Stimulated activated naive B cell treated with anti-CD40 and anti-IgM and Interleukin-4, amounts not matched to agents 10 μg/mL and 1 μg/mL and 100 μg/mL, for 72 hours (primary cell): ENCODE measurements at places on chromosomes 7 and 10.

DNA sequence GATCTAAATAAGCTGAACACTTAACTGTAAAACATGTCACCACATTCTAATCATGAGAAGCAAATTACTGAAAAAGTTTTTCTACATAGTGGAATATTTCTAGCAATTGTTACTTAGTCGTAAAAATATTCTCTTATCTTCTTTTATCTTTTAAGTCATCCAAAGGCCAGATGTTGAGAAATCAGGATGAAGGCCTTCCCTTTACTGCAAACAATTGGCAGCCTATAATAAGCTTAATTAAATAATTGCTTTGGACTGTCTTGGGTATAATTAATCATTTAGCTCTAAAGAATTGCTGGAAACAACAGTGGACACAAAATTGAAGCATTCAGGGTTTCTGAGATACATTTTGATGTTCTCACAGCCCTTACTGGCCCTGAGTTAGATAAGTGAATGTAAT, 226.5 kb downstream of the FANK1 start:
- H3K4me3 ChIP-seq: no peak overlapping the region
- no peaks in the 10 kb centered on the region for H3K36me3 ChIP-seq
- H3K27ac ChIP-seq: no peak overlapping the region
- peaks cover 23% of the 10 kb centered on the region for H3K27me3 ChIP-seq
- H3K4me1 ChIP-seq: no peaks in the 10 kb centered on the region

DNA sequence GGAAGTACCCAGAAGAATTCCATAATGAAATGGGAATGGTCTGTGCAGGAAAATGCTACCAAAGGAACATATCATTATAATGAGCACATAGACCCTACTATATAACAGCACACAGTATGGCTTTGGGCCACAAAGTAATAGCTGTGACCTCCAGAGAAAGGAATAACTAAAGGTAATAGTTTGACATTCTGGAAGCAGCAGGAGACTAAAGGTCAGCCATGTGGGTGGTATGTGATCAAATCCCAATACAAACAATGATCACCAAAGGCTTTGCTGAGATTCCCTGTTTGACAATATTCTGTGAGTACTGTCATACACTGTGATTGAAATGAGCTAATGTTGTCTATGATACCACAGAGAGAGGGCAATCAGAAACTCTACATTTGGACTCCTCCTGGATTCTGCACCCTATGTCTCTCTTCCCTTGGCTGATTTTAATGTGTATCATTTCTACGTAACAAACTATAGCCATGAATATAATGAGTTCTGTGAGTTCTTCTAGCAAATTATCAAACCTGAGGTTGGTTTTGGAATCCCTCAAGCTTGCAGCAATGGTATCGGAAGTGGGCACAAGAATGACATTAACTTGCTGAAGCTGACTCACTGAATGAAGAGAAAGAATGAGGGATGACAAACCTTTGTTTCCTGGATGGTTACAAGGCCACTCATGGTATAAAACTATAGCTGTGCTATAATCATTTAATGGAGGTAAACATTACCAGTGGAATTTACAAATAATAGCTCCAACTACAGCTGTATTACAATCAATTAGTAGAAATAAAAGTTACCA, 99.6 kb downstream of the JMJD1C start:
- H3K27ac ChIP-seq: no peak overlapping the region
- no peak overlapping the region for H3K4me3 ChIP-seq
- peaks cover 6% of the 10 kb centered on the region for H3K4me1 ChIP-seq
- no peak for DNase-seq
- no peaks in the 10 kb centered on the region for H3K27me3 ChIP-seq

DNA sequence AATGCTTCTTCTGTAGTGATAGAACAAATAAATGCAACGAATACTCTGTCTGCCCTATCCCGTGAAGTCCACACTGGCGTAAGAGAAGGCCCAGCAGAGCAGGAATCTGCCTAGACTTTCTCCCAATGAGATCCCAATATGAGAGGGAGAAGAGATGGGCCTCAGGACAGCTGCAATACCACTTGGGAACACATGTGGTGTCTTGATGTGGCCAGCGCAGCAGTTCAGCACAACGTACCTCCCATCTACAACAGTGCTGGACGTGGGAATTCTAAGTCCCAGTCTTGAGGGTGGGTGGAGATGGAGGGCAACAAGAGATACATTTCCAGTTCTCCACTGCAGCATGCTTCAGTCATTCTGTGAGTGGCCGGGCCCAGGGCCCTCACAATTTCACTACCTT, 45.8 kb downstream of the FIGNL1 start:
- H3K27me3 ChIP-seq: no peaks in the 10 kb centered on the region
- no peak overlapping the region for H3K4me3 ChIP-seq
- peaks cover 40% of the 10 kb centered on the region for H3K36me3 ChIP-seq
- peaks cover 89% of the 10 kb centered on the region for H3K4me1 ChIP-seq

GRCh38 chr10:31136930-31137885, 105.5 kb upstream of the ZNF438 start:
- no peaks in the 10 kb centered on the region for H3K36me3 ChIP-seq
- no peak for DNase-seq
- H3K4me1 ChIP-seq: peaks cover 48% of the 10 kb centered on the region
- H3K27ac ChIP-seq: no peak overlapping the region
- H3K4me3 ChIP-seq: no peak overlapping the region

- no peak for DNase-seq
- no peaks in the 10 kb centered on the region for H3K27me3 ChIP-seq
- H3K27ac ChIP-seq: no peak overlapping the region
- H3K4me1 ChIP-seq: no peaks in the 10 kb centered on the region
These were observed 48.0 kb upstream of the DAGLB start for GRCh38 chr7:6495597-6496262.

DNA sequence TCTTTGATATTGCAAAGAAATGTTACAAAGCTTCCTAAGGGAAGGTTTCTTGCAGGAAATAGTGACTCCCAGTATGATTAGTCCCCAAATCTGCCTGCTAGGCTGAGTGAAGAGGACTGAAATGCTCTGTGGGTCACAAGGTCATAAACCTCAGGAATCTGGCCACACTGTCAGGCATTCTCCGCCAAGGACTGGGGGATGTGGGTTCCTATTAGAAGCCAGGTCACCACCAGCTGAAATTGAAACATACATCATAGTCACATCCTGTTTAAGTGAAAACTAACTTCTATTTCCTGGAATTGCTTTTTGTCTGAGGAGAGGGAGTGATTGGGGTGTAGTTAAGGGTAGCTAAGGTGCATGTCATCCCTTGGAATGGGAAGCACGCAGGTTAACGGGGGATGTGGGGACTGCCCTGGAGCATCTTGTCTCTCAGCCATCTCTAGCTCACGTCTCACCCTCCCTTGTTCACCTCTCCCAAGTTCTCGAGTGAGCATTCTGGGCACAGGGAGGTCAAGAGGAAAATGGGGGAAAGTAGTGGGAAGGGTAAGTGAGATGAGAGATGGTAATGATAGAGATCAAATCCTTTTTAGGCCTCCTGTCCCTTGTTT, 12.0 kb upstream of the GSAP start:
- H3K36me3 ChIP-seq: no peaks in the 10 kb centered on the region
- no peaks in the 10 kb centered on the region for H3K27me3 ChIP-seq
- H3K4me3 ChIP-seq: no peak overlapping the region
- peaks cover 9% of the 10 kb centered on the region for H3K4me1 ChIP-seq
- peak overlapping the region; percentile 51 for H3K27ac ChIP-seq
- DNase-seq: no peak

- H3K27me3 ChIP-seq: no peaks in the 10 kb centered on the region
- no peak overlapping the region for H3K27ac ChIP-seq
- peaks cover 26% of the 10 kb centered on the region for H3K36me3 ChIP-seq
- H3K4me3 ChIP-seq: no peak overlapping the region
- DNase-seq: no peak
These were observed 9.4 kb downstream of the ADAM8 start for GRCh38 chr10:133267293-133267692.

DNA sequence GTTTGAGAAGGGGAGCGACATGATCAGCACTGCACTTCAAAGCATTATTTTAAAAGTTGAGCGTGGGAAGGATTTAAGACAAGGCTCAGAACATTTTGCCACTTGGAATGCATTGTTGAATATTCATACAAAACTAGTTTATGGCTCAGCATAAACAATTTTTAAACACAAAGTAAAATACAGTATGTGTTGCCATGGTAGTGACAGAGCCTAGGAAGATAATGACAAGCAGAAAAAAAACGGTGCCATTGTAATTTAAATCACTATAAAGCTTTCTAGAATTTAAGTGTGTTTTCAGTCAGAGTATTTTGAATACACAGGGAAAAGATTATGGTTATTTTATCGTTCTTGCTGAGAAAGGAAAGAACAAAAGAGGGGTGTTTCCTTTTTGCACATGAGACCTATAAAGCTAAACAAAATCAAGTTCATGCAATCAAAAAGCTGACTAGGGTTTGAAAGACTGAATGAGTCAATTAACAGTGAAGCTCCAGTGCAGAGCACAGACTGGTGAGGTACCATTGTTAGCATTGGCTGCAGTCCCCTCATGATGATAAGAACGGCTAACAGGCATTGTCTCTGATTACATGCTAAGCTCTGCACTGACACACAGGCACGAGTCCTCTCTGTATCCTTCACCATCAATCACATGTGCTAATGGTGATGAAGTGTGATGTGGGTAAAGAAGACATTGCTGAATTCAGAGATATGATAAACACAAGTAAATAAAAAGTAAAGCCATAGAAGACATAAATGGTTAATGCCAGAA, 181.9 kb upstream of the VSTM2A start:
- no peaks in the 10 kb centered on the region for H3K27me3 ChIP-seq
- H3K4me3 ChIP-seq: no peak overlapping the region
- DNase-seq: no peak
- H3K4me1 ChIP-seq: no peaks in the 10 kb centered on the region
- no peak overlapping the region for H3K27ac ChIP-seq

GRCh38 chr10:91652364-91652763, 19.5 kb upstream of the PPP1R3C start:
- no peaks in the 10 kb centered on the region for H3K36me3 ChIP-seq
- no peaks in the 10 kb centered on the region for H3K4me1 ChIP-seq
- H3K27ac ChIP-seq: no peak overlapping the region

- H3K4me1 ChIP-seq: no peaks in the 10 kb centered on the region
- H3K27me3 ChIP-seq: no peaks in the 10 kb centered on the region
- DNase-seq: no peak
- no peaks in the 10 kb centered on the region for H3K36me3 ChIP-seq
These were observed 119.9 kb upstream of the DKK1 start for GRCh38 chr10:52194191-52194590.

DNA sequence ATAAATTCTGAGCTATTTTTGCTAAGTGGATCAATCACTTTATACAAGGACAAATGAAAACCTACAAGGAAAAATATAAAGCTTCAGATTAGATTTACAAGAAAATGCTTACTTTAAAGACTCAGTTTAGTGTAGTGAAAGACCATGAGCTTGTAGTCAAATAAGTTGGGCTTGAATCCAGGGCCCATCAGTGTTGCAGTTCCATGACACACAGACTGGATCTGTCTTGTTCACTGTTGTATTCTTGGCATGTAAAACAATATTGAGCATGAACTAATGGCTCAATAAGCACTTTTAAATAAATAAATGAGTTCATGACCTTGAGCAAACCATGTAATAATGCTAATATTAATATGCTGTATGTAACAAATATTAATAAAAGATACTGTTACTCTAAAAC, 164.6 kb upstream of the KCND2 start:
- H3K4me1 ChIP-seq: no peaks in the 10 kb centered on the region
- no peaks in the 10 kb centered on the region for H3K36me3 ChIP-seq
- no peak for DNase-seq
- no peaks in the 10 kb centered on the region for H3K27me3 ChIP-seq
- H3K4me3 ChIP-seq: no peak overlapping the region
- no peak overlapping the region for H3K27ac ChIP-seq

DNA sequence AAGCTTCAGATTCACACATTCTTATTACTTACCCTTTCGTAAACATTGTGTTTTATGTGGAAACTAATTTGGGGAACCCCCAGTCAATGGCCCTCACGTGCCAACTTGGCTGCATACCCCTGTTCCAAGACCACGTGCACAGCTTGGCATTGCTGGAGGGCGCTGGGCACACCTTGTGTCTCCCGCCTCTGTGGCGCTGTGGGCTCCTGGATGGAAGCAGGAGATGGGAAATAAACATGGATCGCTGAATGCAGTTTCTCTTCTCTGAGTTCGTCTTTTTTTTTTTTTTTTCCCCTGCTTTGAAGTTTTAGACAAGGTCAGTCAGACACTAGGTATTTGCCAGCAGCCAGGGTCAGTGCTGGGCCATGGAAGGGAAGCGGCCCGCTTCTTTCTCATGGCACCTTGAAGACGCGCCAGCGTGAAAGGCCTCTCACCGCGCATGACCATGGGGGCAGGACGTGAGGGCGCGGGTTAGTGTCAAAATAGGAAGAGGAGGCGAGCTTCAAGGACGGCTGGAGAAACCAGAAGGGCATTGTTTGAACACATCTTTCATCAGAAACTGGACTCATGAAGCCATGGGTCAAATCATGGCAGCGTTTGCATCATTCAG, 27.3 kb downstream of the BNIP3 start:
- H3K4me1 ChIP-seq: no peaks in the 10 kb centered on the region
- no peak for DNase-seq
- H3K4me3 ChIP-seq: no peak overlapping the region
- H3K36me3 ChIP-seq: peaks cover 83% of the 10 kb centered on the region

- no peaks in the 10 kb centered on the region for H3K36me3 ChIP-seq
- no peak overlapping the region for H3K27ac ChIP-seq
- no peaks in the 10 kb centered on the region for H3K27me3 ChIP-seq
- DNase-seq: no peak
- no peaks in the 10 kb centered on the region for H3K4me1 ChIP-seq
These were observed 5.4 kb downstream of the KIF11 start for GRCh38 chr10:92598321-92598720.

DNA sequence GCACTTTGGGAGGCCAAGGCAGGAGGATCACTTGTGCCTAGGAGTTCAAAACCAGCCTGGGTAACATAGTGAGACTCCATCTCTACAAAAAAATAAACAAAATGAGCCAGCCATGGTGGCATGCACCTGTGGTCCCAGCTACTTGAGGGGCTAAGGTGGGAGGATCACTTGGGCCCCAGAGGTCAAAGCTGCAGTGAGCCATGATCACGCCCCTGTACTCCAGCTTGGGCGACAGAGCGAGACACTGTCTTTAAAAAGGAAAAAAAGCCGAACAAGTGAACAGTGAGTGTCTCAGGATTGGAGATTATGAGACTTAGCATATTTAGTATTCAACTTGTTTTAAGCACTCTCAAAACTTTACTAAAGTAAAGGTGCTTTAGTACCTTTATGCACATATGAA, 28.1 kb downstream of the BLNK start:
- H3K27ac ChIP-seq: peak overlapping the region; percentile 52
- no peaks in the 10 kb centered on the region for H3K27me3 ChIP-seq
- no peak for DNase-seq
- peaks cover 78% of the 10 kb centered on the region for H3K36me3 ChIP-seq
- peak overlapping the region; percentile 23 for H3K4me3 ChIP-seq

GRCh38 chr7:69193061-69193460, 405.2 kb upstream of the AUTS2 start:
- no peak overlapping the region for H3K4me3 ChIP-seq
- H3K27ac ChIP-seq: no peak overlapping the region
- no peaks in the 10 kb centered on the region for H3K36me3 ChIP-seq

DNA sequence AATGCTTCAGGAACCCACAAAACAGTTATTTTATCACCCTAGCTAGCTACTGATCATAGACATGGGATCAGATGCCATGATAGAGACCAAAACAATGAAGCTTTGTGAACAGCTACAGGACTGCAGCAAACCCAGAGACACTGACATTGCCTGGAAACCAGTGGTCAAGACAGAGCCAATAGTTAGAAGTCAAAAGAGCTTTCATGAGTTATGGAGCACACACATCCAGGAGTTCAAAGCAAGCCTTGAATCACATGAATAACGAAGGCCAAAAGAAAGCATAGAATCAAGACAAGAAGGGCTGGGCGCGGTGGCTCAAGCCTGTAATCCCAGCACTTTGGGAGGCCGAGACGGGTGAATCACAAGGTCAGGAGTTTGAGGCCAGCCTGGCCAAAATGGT, 34.5 kb upstream of the GSAP start:
- H3K36me3 ChIP-seq: no peaks in the 10 kb centered on the region
- no peak for DNase-seq
- H3K4me3 ChIP-seq: no peak overlapping the region
